ENCODE measurements at places on chromosomes 5 and 9. TPM values are rescaled to one million over a fixed set of nuclear protein-coding genes. Genes with fewer than 3 reads are reported as not detected.

NTNG2 gene
- total RNA-seq, result 3.6 TPM

PCDHA10 gene
- not detected for total RNA-seq

PAEP gene
- 0.27 TPM for total RNA-seq

ADAMTS16 gene
- total RNA-seq, result 1.7 TPM

FBP1 gene
- total RNA-seq, result not detected

QRFP gene
- not detected for total RNA-seq

TMC1 gene
- total RNA-seq, result 0.05 TPM

CBY3 gene
- not detected for total RNA-seq

CTSL gene
- total RNA-seq, result 1,037 TPM

NMUR2 gene
- total RNA-seq, result not detected

HACD4 gene
- total RNA-seq, result 0.80 TPM

IL3 gene
- total RNA-seq, result not detected

SLC45A2 gene
- not detected for total RNA-seq

CER1 gene
- not detected for total RNA-seq

NOXA1 gene
- total RNA-seq, result 1.0 TPM

WDR5 gene
- 62.3 TPM for total RNA-seq

TPD52L3 gene
- not detected for total RNA-seq

WWC1 gene
- total RNA-seq, result 92.8 TPM

IFNB1 gene
- total RNA-seq, result not detected

PANK3 gene
- total RNA-seq, result 21.3 TPM

NME5 gene
- total RNA-seq, result not detected

LEAP2 gene
- total RNA-seq, result 0.98 TPM

CDH12 gene
- not detected for total RNA-seq

OBP2B gene
- not detected for total RNA-seq

INSYN2B gene
- total RNA-seq, result 1.1 TPM

EGFLAM gene
- not detected for total RNA-seq

KIF20A gene
- 42.5 TPM for total RNA-seq

PAX5 gene
- not detected for total RNA-seq

SPATA31A3 gene
- not detected for total RNA-seq

SH3RF2 gene
- 3.0 TPM for total RNA-seq

KIAA0825 gene
- total RNA-seq, result 0.41 TPM

BHMT2 gene
- total RNA-seq, result not detected

OR2S2 gene
- total RNA-seq, result not detected

TLX3 gene
- total RNA-seq, result not detected

OMD gene
- total RNA-seq, result not detected

PTGES gene
- 92.3 TPM for total RNA-seq

AFF4 gene
- 17.2 TPM for total RNA-seq

NEUROG1 gene
- total RNA-seq, result not detected

C9orf43 gene
- 0.60 TPM for total RNA-seq

SEMA5A gene
- not detected for total RNA-seq

C9orf153 gene
- not detected for total RNA-seq

AQP3 gene
- total RNA-seq, result 17.4 TPM

ATP6V0E1 gene
- 350 TPM for total RNA-seq

MYO10 gene
- total RNA-seq, result 78.7 TPM

KIF4B gene
- not detected for total RNA-seq

BARHL1 gene
- total RNA-seq, result not detected

SSNA1 gene
- 149 TPM for total RNA-seq

FYB1 gene
- total RNA-seq, result 14.4 TPM

PRRC1 gene
- total RNA-seq, result 51.4 TPM
